D341Med (cell line): ENCODE measurements at places on chromosomes 11 and 22.
A peak's percentile ranks its signal among the peaks of the same experiment; 100 is the strongest.

DNA sequence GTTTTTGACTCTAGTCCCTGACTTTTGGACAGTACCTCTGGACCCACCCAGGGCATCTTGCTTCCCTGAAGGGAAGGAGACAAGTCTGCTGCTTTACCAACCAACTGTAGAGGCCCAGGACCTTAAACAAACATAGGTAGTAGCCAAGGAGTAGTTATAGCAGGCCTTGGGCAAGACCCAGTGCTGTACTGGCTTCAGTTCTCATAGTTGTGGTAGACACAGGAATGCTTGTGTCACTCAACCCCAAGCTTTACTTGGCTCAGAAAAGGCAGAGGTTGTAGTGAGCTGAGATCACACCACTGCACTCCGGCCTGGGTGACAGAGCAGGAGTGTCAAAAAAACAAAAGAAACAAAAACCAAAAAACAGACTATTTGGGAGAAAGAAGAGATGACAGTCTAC, 21.3 kb upstream of the OR52M1 start:
- no peak for DNase-seq

DNA sequence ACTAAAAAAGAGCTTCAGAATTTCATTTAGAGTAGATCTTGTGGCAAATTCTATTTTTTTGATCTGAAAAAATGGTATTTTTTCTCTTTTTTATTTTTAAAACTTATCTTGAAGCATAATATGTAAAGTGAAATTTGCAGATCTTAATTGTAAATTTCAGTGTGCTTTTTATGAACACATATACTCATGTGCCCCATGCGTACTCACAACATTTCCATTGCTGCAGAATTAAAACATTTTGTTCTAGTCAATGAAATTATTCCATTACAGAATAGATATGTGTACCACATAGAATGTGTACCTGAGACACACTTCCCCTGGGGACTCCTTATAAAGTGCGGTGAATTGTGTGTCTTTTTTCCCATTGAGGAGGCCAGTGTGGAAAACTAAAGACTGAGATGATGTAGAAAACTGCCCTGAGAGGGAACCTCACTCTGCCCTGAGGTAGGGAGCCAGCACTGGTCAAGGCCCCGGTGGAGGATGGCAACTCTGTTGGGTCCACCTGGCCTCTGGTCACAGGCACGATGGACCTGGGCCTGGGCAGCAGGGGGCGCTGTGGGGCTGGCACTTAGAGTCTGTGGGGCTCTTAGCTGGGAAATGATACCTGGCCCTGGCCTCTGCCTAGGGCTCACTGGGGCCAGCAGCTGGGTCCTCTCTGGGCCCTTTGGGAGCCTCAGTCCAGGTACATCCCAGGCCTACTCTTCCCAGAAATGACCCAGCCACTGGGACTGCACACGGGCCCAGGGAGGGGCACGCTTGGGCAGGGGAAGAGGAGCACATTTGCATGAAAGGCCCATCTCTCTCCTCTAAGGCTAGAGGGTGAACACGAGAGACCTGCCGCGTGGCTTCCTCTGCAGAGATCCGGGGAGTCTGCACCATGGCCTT, 77.9 kb upstream of the TOP3B start:
- DNase-seq: peak; percentile 84

- DNase-seq: no peak
Measured at GRCh38 chr11:22339611-22340010, 1.4 kb downstream of the SLC17A6 start.

DNA sequence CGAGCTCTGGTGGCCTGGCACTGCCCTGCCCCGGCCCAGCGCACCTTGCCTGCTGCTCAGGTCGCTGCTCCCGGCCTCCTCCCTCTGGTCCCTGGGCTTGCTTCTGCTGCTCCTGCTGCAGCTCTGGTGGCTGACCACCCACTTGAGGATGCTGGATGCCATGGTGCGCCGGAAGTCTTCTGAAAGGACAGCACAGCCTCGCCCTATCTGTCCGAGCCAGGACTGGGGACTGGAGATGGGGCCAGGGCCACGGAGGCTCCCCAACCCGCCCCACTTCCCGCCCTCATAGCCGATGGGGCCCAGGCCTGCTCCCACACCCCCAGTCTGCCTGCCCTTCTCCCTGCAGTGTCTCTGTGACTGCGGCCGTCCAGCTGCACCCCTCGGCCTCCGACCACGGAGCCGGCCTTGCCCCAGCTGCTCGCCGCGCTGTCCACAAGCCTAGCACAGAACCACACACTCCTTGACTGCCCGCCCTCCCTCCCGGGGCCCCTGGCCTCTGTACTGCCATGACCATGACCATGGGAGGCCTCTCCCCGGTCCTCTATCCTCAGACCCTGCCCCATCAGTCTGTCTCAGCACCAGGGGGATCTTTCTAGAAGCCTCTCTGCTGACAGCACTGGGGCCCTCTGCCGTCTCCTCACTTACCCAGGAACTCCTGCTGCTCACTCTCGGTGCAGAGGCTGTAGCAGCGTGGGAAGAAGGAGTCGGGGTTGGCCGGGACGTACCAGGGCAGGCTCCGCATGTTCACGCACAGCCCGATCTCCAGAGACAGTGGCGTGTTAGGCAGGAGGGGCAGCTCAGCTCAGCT, 12.7 kb downstream of the TTLL8 start:
- DNase-seq: peak; percentile 32

DNA sequence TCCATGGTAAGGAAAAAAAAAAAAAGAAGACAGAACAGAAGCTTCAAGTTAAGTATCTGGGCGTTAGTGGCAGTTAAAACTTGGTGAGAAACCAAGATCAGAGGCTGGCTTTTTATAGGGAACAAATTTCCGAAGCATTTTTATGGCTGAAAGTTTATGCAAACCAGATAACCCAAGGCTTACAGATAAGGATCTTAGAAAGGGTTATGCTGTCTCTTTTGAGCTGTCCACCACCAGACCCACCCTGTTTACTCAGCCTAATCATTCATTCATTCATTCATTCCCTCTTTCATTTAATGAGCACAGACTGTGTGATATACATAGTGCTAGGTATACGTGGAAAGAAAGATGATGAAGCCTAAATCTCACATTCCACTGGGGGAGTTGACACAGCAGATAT, 89.5 kb downstream of the ME3 start:
- no peak for DNase-seq

- DNase-seq: no peak
Measured at GRCh38 chr11:33942954-33943353, 51.1 kb upstream of the LMO2 start.

GRCh38 chr22:17239156-17239701, 20.0 kb upstream of the ADA2 start:
- peak; percentile 58 for DNase-seq

DNA sequence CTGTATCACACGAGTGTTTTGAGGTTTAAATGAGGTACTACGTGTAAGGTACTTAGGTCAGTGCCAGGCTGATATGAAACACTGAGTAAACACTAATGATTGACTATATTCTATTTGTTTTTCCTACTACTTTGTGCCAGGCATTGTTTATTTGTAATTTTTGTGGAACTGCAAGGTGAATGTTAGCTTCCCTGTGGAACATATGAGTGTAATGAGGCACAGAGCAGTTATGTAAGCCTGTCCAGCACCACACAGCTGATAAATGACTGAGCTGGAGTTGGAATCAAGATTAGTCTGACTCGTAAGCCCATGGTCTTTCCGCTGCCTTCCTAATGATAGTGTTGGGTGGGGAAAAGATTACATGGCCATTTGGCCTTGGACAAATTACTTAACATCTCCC, 5.9 kb downstream of the SLC37A2 start:
- no peak for DNase-seq

- DNase-seq: no peak
Measured at GRCh38 chr22:34950489-34950888, 115.5 kb upstream of the ISX start.

GRCh38 chr11:97617031-97617430, 1227.2 kb downstream of the JRKL start:
- no peak for DNase-seq

DNA sequence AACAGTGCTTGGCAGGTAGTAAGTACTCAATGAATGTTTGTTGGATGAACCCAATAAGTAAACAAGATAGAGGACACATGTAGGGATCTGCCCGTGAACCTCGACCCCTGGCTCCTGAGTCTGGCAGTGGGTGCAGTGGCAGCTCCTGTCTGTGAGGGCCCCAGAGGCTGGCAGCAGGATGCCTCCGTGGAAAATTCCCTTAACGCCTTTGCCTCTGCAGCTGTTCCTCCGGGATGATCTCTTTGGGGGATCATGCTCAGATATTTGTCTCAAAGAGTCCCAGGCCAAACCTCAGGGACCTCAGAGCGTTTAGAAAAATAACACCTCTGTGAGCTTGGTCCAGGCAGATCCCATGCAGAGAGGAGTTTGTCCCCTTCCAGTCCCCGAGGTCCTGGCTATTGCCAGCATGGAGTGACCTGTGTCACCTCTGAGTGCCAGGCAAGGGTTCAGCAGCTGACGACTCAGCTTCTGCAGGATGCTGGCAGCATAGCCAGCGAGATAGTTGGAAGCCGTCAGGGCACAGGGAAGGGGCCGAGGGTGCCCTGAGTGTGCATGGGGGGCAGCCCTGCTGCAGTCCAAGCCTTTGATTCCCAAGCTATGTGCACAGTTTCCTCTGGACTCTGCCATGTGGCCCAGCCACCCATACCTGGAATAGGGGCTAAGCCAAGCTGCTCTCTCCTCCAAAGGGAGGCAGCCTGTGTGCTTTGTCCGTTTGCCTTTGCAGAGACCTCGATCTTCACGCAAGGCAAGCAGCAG, 613 bp upstream of the MCHR1 start:
- DNase-seq: no peak

GRCh38 chr11:1745701-1746320, 4.6 kb downstream of the IFITM10 start:
- DNase-seq: no peak

DNA sequence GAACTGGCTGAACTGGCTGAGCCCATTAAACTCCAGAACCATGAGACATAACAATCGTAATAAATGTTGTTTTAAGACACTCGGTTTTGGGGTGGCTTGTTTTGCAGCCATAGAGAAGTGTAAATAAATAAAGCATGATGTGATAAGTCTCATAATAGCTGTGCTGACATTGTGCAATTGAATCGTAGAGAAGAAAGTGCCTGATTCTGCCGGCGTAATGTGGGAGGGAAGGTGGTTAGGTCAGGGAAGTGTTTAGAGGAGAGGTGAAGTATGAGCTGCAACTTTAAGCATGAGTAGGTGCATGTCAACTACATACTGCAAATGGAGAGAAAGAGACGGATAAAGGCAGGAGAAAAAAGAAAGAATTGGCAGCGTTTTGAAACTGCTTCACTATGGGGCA, 217.1 kb downstream of the BLID start:
- DNase-seq: no peak

- no peak for DNase-seq
Measured at GRCh38 chr22:45703758-45704157, 32.1 kb downstream of the ATXN10 start.

DNA sequence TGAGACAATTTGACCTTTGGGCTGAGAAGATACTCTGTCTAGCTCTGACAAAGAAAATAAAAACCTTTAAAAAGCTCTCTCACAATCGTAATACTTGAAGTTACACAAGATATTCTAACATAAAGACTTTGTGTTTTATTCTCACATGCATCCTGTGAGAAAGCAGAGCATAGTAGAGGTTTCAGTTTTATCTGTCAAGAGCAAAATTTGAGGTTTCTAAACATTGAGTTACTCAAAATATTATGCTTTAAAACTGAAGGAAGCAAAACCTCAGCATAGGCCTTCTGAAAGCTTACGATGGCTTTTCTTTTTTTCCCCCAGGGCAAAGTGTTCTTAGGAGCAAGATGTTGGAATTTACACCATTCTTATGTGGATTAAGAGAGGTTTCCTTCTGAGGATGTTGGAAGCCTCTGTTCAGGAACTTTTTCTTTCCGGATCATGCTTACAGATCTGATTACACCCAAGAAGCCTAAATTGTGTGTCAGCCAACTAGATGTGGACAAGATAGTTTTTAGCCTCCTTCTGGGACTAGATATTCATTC, 15.0 kb upstream of the OR51M1 start:
- no peak for DNase-seq

- DNase-seq: no peak
Measured at GRCh38 chr11:19836666-19837065, 124.0 kb downstream of the NAV2 start.

- no peak for DNase-seq
Measured at GRCh38 chr11:32779136-32779535, 15.3 kb downstream of the CCDC73 start.

GRCh38 chr11:93370260-93370659, 39.7 kb downstream of the DEUP1 start:
- DNase-seq: no peak

- no peak for DNase-seq
Measured at GRCh38 chr11:32991898-32992297, 23.8 kb upstream of the DEPDC7 start.

DNA sequence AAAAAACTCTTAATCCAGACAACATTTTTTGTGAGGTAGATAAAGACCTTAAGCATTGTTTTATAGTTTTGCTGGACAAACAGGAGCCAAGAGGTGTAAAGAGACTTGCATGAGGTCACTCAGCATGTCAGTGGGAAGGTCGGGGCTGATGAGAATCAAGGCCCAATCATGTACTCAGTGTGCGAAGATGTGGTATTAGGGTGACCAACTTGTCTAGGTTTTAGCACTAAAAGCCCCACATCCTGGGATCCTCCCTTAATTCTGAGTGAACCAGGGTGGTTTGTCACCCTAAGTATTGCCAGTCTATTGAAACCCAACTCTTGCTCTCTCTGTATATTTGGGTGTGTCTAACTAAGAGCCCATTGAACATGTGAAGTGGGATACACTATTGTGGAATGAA, 19.5 kb upstream of the SORL1-AS1 start:
- no peak for DNase-seq

- DNase-seq: no peak
Measured at GRCh38 chr11:72209101-72209500, 7.5 kb upstream of the FOLR2 start.

DNA sequence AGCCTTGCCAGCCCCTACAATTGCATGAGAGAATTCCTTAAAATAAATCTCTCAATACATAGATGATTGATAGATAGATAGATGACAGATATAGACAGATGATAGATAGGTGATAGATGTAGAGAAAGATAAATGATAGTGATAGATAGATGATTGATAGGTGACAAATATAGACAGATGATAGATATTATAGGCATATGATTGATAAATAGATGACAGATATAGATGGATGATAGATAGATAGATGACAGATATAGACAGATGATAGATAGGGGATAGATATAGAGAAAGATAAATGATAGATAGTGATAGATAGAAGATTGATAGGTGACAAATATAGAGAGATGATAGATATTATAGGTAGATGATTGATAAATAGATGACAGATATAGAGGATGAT, 564.6 kb downstream of the ETS1 start:
- no peak for DNase-seq

- DNase-seq: no peak
Measured at GRCh38 chr11:9077164-9077563, 14.2 kb downstream of the SCUBE2 start.

DNA sequence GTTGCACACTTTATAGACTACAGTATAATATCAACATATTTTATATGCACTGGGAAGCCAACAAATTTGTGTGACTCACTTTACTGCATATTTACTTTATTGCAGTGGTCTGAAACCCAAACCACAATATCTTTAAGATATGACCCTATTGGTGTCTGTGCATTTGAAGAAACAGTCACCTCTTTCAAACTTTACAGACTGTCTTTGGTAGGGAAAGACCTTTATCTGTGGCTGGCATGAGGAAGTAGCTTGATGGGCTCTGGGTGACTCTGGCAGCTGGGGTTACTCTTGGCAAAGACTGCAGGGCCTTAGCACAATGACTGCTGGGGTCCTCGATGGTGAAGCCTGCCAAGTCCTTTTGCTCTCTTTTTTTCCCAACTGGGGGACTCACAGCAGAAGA, 21.3 kb upstream of the ABTB2 start:
- DNase-seq: no peak
